Renal cortex interstitium (tissue), 15 donors: ENCODE measurements at places on chromosomes 3 and 15. TPM values are rescaled to one million over a fixed set of nuclear protein-coding genes. Genes with fewer than 3 reads are reported as not detected.

SERPINI1 gene
- polyA plus RNA-seq, result 30.0 TPM

ILDR1 gene
- polyA plus RNA-seq, result 9.3 TPM

GASK1A gene
- polyA plus RNA-seq, result 4.1 TPM

SLC9A9 gene
- 5.6 TPM for polyA plus RNA-seq

SERPINI2 gene
- 1.4 TPM for polyA plus RNA-seq

EHHADH gene
- 30.9 TPM for polyA plus RNA-seq

NLGN1 gene
- polyA plus RNA-seq, result 2.7 TPM

PLA2G4B gene
- polyA plus RNA-seq, result 12.6 TPM

NRG4 gene
- 7.1 TPM for polyA plus RNA-seq

CILP gene
- 3.2 TPM for polyA plus RNA-seq

CD200R1 gene
- 1.4 TPM for polyA plus RNA-seq

SLC15A2 gene
- polyA plus RNA-seq, result 8.8 TPM

TRIM42 gene
- not detected for polyA plus RNA-seq

FBXO40 gene
- polyA plus RNA-seq, result not detected

PLSCR2 gene
- polyA plus RNA-seq, result 1.2 TPM

ITIH1 gene
- polyA plus RNA-seq, result 0.28 TPM

TMEM212 gene
- 0.07 TPM for polyA plus RNA-seq

ADIPOQ gene
- polyA plus RNA-seq, result 0.01 TPM

PRTG gene
- polyA plus RNA-seq, result 11.8 TPM

RMDN3 gene
- polyA plus RNA-seq, result 39.9 TPM

DHX30 gene
- 70.5 TPM for polyA plus RNA-seq

ZBTB11 gene
- 22.7 TPM for polyA plus RNA-seq

CASR gene
- 26.8 TPM for polyA plus RNA-seq

GOLGA8O gene
- 0.42 TPM for polyA plus RNA-seq

C3orf85 gene
- polyA plus RNA-seq, result 23.7 TPM

CCRL2 gene
- polyA plus RNA-seq, result 0.91 TPM

EPHB3 gene
- 29.0 TPM for polyA plus RNA-seq

TPM1 gene
- 652 TPM for polyA plus RNA-seq

TFG gene
- polyA plus RNA-seq, result 149 TPM

ONECUT1 gene
- polyA plus RNA-seq, result 0.08 TPM

UQCC5 gene
- polyA plus RNA-seq, result 17.4 TPM

CHRNA3 gene
- 1.4 TPM for polyA plus RNA-seq

SPATA12 gene
- 0.04 TPM for polyA plus RNA-seq

ATP13A5 gene
- 0.06 TPM for polyA plus RNA-seq

C2CD4B gene
- polyA plus RNA-seq, result 1.2 TPM

CPN2 gene
- polyA plus RNA-seq, result 0.82 TPM

SYNM gene
- polyA plus RNA-seq, result 2.2 TPM
